ENCODE measurements at places on chromosomes 12 and 14. TPM values are rescaled to one million over a fixed set of nuclear protein-coding genes. Genes with fewer than 3 reads are reported as not detected.

GRCh38 chr14:95398630-95399547, 79.2 kb upstream of the CLMN start:
- DNase-seq: no peak

DNA sequence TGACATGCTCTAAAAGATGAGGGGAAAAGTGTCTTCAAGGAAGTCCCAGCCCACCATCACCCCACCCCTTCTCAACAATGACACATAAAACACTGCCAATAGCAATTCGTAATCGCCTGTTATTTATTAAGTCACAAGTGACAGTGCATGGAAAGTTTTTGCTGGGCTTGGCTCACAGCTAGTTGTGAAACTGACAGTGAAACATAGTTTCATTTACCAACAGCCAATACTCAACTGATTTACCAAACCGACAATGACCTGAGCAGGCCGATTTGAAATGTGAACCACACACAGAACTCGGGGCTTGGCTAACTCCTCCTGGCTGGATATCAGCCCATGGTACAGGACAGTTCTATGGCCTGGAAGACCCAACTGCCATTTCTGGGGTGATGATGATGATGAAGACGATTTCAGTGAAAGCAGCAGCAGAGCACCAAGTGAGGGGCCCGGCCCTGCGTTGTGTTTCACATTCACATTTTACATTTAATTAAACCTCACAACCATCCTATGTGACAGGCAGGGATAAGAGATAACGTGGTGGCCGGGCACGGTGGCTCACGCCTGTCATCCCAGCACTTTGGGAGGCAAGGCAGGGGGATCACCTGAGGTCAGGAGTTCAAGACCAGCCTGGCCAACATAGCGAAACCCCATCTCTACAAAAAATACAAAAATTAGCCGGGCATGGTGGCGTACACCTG, 42.7 kb downstream of the CAMKK2 start:
- no peak for DNase-seq

DNA sequence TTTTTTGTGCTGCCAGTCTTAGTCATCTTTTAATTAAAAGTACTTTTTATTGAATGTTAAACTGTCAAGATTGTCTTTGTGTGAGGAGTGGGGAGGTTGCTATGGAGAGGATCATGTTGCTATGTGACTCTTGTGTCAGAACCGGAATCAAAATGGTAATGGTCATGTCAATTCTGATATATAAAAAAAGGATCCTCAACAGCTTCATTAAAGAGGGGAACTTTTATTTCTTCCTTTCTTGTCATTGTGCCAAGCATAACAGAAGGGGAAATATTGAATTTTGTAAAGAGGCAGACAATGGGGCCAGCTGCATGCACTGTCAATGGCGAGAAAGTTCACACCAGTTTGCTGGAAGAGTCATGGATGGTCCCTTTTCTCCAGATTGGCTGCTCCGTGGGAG, 564.8 kb downstream of the VRK1 start:
- no peak for DNase-seq

MORN3 gene
- total RNA-seq: 0.08 TPM

GRCh38 chr14:51889851-51890250, 29.4 kb downstream of the GNG2 start:
- no peak for DNase-seq

- peak; percentile 56 for DNase-seq
Observed at GRCh38 chr14:49879646-49880204, 13.2 kb upstream of the ARF6 start.

DNA sequence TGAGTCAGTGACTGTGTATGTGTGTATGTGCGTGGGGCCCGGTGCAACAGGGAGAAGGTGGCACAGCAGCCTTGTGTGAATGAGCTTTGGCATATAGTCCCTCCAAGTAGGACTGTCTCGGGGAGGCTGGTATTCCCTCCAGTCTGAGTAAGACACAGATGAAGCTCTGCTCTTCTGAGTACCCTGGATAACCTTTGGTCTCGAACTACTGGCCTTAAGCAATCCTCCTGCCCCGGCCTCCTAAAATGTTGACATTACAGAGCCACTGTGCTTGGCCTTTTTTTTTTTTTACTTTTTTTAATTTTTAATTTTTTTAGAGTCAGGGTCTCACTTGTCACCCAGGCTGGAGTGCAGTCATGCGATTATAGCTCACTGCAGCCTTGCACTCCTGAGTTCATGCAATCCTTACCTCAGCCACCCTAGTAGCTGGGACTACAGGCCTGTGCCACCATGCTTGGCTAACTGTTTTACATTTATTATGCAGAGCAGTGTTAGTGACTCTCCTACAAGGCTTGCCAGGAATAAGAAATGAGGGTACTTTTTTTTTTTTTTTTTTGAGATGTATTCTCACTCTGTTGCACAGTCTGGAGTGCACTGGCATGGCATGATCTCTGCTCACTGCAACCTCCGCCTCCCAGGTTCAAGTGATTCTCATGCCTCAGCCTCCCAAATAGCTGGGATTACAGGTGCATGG, 9.4 kb upstream of the DAZAP2 start:
- no peak for DNase-seq

JPH4 gene
- total RNA-seq: 0.23 TPM

- DNase-seq: no peak
Observed at GRCh38 chr12:101521136-101521535, 46.0 kb downstream of the SPIC start.

RD3L gene
- total RNA-seq: 0.17 TPM

PRKD1 gene
- total RNA-seq: 5.0 TPM

DNA sequence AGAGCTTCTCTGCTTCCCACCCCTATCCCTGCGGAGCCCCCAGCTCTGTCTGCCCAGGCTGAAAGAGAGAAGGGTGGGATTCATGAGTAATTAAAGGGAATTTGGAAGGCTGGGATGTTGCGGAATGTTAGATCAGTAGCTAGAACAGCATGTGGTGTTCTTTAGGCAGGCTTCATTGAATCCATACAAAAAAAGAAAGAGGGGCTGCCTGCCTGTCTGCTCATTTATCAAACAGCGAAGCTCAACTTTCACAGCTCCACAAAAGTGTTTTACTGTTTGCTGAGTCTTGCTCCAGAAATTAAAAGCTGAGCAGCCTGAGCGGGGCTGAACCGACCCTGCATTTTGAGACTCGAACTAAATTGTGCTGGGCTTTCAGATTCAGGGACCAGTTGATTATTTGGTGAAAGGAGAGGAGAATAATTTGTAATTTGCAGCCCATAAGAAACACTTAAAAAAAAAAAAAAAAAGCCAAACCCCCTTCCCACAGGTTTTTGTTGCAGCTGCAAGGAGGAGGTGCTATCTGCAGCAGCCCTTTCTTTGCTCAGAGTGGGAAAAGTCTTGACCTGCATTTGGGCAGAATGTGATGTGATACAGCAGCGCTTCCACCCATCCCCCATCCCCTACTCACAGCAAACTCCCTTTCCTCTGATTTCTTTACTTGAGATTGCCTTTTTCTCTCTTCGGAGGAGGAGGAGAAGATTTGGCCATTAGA, 89.7 kb downstream of the RFX4 start:
- DNase-seq: peak; percentile 8

OTOGL gene
- total RNA-seq: 0.09 TPM

DNA sequence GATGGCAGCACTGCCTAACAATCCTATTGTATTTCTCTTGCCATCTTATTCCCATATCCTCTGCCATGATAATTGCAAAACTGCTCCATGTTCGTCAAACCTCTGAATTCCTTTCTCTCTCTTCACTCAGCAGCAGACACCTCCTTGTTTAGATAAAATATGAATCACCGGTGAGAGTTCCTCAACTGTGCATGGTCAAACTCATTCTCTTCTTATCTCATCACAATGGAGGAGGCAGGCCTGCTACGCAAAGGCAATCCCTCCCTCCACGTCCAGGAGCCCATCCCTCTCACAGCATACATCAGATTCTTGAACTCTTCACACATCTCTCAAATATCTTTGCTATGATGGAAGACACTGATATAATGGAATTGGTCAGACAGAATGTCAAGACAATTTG, 90.1 kb upstream of the DAAM1 start:
- no peak for DNase-seq

- DNase-seq: no peak
Observed at GRCh38 chr14:88323086-88323522, at the start of gene KCNK10. Gene KCNK10 (minus strand): TSS chr14:88323269. CDS start chr14:88322798, 471 bp downstream.

DDHD1 gene
- 14.3 TPM for total RNA-seq

DNA sequence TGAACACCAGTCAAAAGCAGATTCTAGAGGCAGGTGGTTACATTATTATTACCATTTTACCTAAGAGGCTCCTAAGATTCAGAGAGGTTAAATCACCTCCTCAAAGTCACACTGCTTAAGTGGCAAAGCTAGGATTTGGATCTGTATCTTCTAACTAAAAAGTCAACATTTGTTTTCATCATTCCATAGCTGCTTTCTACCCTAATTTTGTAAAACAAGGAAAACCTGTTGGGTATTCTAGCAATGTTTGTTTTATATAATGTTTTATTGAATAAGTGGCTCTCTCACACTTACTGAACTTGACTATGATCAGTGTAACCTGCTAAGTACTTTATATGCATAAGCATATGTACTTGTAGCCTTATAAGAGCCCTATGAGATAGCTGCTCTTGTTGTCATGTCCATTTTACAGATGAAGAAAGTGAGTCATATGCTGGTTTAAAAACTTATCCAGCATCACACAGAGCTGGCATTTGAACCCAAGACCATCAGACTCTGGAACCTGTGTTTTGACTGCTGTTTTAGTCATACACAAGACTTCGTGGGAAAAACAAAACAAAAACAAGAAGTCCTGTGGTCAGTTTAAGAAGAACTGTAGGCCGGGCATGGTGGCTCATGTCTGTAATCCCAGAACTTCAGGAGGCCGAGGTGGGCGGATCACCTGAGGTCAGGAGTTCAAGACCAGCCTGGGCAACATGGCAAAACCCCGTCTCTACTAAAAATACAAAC, 31.7 kb upstream of the EVL start:
- no peak for DNase-seq
